ENCODE measurements at places on chromosomes 16 and 17. TPM values are rescaled to one million over a fixed set of nuclear protein-coding genes. Genes with fewer than 3 reads are reported as not detected.

The NOMO2 gene
- total RNA-seq: 39.1 TPM

The SDR42E1 gene
- 9.7 TPM for total RNA-seq

The TMEM92 gene
- not detected for total RNA-seq

The PRSS33 gene
- total RNA-seq: not detected

- no peak for DNase-seq
Measured at GRCh38 chr16:84137287-84137686, 7.7 kb downstream of the HSDL1 start.

GRCh38 chr16:85396879-85397871 lies 215.9 kb upstream of the GSE1 start:
- no peak for DNase-seq

DNA sequence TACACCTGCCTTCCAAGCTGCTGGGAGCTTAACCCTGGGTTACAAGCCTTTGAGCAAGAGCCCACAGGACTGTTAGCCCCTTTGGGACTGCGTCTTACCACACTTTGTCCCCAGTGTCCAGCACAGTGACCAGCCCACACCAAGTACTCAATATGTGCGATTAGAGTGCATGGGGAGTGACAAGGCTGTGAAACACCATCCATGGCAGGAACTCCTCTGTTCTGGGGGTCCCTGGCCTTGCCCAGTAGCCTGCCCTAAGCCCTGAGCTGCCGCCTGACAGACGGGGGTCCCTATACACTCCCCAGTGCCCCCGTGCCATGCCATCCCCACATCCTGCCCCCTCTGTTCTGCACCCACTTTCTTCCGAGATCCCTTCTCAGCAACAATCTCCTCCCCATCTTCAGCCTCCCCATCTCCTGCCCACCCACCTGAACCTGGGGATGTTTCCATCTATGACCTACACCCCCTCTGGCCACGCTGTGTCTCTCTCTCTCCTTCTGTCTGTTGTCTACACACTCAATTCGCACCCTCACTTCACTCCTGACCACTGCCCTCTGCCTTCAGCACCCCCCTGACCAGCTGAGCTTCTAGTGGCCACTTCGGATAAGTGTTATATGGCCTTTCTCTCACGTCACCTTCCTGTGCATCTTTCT lies 112.9 kb upstream of the SMURF2 start:
- no peak for DNase-seq

- no peak for DNase-seq
Measured at GRCh38 chr16:1080801-1081733, 8.5 kb downstream of the SSTR5 start.

- no peak for DNase-seq
Measured at GRCh38 chr16:28098171-28098958, 34.9 kb upstream of the GSG1L start.

DNA sequence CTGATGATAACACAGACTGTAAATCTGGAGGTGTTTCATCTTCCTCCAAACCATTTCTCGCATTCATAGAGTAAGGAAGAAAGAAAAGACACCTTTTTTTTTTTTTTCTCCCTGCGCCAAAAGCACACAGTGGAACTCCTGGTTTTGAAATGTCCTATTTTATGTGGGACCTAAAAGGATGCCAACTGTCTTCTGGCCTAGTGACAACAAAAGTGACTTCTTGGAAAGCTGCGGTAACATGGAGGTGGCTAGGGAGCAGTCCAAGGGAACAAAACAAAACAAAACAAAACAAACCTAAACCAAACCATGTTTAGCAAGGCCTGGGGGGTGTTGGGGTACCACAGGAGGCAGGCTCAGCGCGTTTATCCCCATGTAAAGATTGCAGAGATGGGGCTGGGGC lies 174.8 kb downstream of the XYLT1 start:
- no peak for DNase-seq

Measured in esophagus squamous epithelium (tissue), 5 donors.